Neural crest cell (in vitro differentiated cells): ENCODE measurements at places on chromosomes 16 and 17.

- no peak for DNase-seq
These were observed 69.5 kb downstream of the ENGASE start for GRCh38 chr17:79144133-79144532.

- no peak for DNase-seq
These were observed 41.0 kb downstream of the TADA2A start for GRCh38 chr17:37447641-37448040.

GRCh38 chr16:76175718-76176117 lies 101.5 kb upstream of the CNTNAP4 start:
- no peak for DNase-seq

DNA sequence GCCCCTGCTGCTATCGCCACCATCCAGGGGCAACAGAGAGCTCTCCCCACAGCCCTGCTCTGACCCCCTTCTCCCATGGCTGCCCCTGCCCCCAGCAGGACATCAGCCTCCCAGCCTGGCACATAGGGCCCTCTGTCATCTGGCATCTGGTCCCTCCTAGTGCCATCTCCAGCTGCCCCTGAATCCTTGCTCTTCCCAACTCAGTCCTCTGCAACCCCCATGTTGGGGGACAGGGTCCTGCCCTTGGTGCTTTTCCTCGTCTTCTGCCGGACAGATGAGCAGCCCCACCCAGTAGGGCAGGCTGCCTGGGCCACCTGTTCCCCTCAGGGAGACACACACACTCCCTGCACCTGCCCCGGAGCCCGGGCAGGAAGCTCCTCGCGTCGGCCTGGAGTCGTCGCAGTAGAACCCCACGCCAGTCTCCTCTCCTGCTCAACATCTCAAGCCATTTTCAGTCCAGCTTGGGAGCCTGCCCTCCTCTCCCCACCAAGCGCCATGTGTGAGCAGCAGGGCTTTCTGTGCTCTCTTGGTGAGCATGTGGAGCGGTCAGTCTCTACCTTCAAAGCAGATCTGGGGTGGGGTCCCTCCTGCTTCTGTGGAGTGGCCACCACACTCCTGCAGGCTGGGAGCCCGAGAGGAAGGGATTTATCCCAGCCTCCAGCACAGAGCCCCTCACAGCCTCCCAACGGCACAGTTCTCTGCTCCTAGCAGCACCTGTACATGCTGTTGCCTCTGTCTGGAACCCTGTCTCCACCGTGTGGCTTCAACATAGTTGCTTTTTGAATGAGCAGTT lies 28.2 kb downstream of the TNFRSF13B start:
- DNase-seq: no peak

GRCh38 chr16:88429387-88430184 lies 23.5 kb upstream of the ZFPM1 start:
- no peak for DNase-seq

GRCh38 chr16:70749006-70749678 lies 51.8 kb downstream of the VAC14 start:
- DNase-seq: no peak

DNA sequence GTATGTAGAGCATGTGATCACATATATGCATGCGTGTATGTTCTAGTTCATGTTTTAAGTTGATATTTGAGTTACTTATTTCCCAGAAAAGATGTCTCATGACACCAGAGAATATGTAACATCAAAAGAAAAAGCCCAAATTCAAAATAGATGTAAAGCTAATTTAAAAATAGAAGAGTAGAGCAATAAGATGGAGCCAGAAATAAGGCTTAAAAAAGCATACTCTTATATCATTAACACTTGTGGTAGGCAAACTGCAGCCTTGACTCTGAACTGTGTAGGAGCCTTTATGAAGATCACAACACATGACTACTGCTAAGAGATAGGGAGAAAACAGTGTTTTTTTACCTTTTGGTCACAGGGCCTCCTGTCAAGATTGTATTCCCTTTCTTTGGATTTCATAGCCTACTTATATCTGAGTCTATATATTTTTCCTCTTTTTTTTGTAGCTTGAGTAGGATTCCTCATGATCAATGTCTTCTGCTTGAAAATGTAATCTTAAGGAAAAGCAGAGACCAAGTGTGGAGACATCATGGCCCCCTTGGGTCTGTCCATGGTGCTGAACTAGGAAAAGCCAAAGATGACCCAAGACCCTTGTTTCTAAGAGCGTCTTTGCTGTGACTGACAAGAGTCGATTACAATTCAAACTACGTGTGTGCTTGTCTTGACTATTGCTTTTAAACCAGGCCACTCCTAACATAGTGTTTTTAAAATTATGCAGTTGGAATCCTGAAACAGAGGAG lies 390.4 kb downstream of the SHISA9 start:
- DNase-seq: peak; percentile 18

DNA sequence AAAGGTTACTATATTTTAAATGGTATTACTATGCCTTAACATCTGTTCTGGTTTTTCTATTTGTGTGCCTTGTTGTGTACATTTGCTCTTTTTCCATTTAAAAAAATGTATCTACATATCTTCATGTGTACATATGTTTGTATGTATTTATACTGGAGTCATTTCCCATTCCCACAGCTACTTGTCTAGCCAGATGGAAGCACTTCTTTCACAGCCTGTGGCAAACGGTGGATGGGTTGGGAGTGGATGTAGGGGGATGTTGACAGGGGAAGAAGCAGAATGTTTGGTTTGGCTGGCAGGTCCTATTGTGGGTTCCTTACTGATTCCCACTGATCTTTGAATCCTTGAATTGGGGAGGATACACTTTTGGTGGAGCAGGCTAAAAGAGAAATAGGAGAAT lies 93.6 kb upstream of the CNTNAP4 start:
- no peak for DNase-seq

GRCh38 chr16:85003076-85003475 lies 8.3 kb downstream of the ZDHHC7 start:
- no peak for DNase-seq

- DNase-seq: no peak
These were observed 5.2 kb upstream of the PIPOX start for GRCh38 chr17:29037739-29038084.

- DNase-seq: no peak
These were observed 5.1 kb downstream of the CDR2 start for GRCh38 chr16:22369221-22369811.

GRCh38 chr17:31374094-31374447 lies 17.4 kb upstream of the RAB11FIP4 start:
- no peak for DNase-seq

- DNase-seq: no peak
These were observed 232.7 kb downstream of the MRTFB start for GRCh38 chr16:14303639-14304394.

DNA sequence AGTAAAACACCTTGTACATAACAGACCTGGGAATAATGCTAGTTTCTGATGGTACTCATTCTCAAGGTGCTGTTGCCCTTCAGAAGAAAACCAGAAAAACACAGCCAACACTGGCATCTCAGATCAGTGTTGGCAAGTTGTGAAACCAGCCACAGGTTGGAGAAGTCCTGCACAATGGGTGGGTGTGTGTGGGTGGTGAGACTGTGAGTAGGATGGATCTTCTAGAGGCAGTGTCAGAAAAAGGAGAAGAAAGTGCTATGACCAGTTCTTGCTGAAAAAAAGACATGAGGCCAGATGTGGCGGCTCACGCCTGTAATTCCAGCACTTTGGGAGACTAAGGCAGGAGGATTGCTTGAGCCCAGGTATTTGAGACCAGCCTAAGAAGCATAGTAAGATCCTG lies 35.2 kb upstream of the SMIM36 start:
- no peak for DNase-seq

DNA sequence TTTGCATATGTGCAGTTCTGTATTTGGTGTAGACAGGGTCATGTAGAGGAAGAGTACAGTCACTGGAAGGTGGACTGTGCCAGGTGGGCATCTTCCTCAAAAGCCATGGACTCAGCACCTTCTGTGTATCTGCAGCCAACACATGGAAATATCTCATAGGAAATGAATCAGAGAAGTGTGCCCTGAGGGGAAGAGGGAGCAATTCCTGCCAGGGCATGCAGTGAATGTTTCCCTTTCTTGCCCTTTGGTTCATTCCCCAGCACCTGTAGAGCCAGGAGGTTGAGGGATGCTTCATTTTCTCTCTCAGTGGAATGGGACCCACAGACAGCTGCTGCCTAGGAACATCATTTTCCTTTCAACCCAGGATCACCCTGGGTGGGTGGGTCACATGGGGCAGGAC lies 146.1 kb upstream of the HSBP1 start:
- no peak for DNase-seq

DNA sequence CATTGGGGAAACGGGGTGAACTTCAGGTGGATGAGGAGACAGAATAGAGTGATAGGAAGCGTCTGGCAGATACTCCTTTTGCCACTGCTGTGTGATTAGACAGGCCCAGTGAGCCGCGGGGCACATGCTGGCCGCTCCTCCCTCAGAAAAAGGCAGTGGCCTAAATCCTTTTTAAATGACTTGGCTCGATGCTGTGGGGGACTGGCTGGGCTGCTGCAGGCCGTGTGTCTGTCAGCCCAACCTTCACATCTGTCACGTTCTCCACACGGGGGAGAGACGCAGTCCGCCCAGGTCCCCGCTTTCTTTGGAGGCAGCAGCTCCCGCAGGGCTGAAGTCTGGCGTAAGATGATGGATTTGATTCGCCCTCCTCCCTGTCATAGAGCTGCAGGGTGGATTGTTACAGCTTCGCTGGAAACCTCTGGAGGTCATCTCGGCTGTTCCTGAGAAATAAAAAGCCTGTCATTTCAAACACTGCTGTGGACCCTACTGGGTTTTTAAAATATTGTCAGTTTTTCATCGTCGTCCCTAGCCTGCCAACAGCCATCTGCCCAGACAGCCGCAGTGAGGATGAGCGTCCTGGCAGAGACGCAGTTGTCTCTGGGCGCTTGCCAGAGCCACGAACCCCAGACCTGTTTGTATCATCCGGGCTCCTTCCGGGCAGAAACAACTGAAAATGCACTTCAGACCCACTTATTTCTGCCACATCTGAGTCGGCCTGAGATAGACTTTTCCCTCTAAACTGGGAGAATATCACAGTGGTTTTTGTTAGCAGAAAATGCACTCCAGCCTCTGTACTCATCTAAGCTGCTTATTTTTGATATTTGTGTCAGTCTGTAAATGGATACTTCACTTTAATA lies 7.0 kb upstream of the TMEM235 start:
- DNase-seq: no peak

DNA sequence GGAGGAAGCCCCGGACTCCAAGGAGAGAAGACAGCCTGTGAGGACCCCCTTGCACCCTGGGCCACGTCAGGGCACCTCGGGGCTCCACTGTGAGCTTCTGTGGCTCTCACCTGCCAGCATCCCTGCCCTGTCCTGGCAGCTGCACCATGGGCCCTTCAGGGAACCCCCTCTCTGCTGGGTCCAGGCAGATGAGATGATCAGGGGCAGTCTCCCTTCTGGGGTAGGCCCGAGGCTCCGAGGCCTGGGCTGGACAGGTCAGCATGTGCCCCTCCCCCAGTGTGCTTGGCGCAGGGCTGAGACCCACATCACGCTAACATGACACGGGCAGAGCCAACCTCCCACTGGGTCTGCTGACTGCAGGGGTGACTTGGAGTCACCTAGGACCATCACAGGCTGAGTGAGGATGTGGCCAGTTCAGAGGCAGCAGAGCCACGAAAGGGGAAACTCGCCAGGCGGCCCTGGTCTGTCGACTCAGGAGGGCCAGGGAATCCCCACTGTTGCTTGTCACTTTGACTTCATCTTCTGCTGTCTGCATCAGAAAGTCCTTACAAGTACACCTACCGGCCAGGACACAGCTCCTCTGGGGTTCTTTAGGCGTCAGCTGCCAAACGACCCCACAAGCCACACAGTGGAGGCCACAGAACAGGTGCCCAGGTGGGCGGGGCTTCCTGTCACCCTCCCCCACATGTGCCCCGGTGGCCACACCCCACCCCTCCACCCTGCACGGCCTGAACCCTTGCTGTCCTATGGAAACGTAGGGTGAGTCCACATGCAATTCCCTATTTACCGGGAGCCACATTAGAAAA lies 2.2 kb downstream of the GALNS start:
- no peak for DNase-seq

DNA sequence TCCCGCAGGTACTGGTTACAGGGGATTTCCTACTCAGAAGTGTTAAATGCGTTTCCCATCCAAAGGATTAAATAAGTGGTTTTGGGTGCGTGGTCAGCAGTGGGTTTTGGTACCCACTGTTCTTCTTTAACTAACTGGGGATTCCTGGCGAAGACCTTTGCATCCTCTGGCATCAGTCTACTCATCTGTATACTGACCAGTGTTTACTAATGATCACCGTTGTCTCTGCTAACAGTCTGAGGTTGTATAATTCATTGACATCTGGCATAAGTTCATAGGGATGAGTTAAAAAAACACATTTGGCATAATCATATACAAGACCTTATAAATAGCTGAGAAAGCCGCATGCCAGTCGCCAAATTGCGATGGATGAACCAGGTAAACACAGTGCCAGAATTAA lies 339.1 kb downstream of the PMP22 start:
- DNase-seq: no peak

DNA sequence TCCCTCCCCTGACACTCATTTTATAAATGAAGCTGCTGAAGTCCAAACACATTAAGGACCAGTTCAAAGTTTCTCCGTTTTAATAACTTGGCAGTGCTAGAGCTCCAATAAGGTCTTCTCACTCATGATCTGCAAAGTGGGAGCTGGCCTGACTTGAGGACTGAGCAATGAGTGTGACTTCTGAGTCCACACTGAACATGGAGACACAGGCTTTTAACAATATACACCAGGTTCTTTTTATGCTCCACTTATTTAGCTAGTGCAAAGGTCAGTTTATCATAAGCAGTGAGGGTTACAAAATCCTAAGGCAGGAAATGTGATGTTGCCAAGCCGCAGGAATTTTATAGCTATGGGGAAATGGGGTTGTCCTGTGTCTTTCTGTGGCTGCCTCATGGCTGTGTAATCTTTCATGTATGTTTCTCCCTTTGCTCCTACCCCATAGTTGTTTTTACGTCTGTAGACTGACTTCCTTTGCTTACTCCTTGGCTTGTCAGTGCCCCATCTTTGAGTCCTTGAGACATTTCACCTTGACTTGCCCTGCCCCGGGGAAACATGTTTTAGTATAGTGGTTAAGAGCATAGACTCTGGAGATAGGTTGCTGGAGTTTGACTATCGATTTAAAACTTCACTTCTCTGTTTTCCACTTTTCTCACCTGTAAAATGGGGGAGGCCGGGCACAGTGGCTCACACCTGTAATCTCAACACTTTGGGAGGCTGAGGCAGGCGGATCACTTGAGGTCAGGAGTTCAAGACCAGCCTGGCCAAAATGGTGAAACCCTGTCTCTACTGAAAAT lies 12.2 kb upstream of the MMD start:
- DNase-seq: no peak
